ENCODE measurements at places on chromosomes 4 and X. TPM values are rescaled to one million over a fixed set of nuclear protein-coding genes. Genes with fewer than 3 reads are reported as not detected.

Gene TCP11X2
- total RNA-seq: not detected

Gene TLL1
- total RNA-seq: not detected

Gene NXF2B
- total RNA-seq: not detected

Gene DUX4
- not detected for total RNA-seq

Gene RHOXF2B
- total RNA-seq: not detected

- no peak for DNase-seq
- H3K4me3 ChIP-seq: no peak overlapping the region
- H3K36me3 ChIP-seq: no peaks in the 10 kb centered on the region
- H3K27me3 ChIP-seq: peaks cover 3% of the 10 kb centered on the region
Observed at GRCh38 chr4:41590591-41590990, 52.6 kb downstream of the LIMCH1 start.

DNA sequence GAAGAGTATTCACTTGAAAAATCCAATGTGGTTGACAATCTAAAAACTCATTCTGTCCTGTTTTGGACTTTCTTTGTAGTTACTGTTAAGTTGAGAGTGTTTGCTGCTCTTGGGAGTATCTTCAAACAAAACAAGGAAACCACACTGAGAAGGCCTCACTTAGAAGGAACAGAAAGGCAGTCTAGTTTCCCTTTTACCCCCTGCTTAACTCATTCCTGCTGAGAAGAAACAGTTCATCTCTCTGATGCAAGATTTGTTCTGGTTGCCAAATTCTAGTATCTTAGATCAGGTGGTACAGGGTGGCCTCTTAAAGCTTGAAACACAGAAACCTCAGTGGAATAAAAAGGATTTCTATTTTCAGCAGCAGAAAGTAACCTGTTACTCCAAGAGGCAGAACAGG lies 41.4 kb downstream of the GUCY2F start:
- H3K27ac ChIP-seq: no peak overlapping the region
- peaks cover 3% of the 10 kb centered on the region for H3K27me3 ChIP-seq
- no peak for DNase-seq
- H3K4me1 ChIP-seq: no peaks in the 10 kb centered on the region
- no peak overlapping the region for H3K4me3 ChIP-seq
- no peaks in the 10 kb centered on the region for H3K36me3 ChIP-seq

- no peaks in the 10 kb centered on the region for H3K4me1 ChIP-seq
- H3K27ac ChIP-seq: no peak overlapping the region
- no peak for DNase-seq
- H3K27me3 ChIP-seq: no peaks in the 10 kb centered on the region
Observed at GRCh38 chr4:96543346-96543745, 703.5 kb downstream of the PDHA2 start.

DNA sequence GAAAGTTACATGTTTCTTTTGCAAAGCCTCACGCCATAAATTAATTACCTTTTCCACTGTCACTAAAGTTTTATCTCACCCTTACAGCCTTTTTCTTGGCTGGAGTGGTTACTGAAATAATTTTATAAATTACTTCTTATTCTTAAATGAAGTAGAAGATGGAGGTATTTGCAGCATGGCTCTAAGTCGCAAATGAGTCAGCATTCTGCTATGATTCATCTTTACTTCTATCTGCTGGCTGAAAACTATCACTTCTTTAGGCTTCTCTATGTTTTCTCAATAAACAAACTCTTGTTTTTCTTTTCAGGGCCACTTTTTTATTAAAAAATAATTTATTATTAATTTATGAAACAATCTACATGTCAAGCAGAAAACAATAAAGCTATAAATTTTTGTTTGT lies 210.2 kb upstream of the GYPA start:
- no peak for DNase-seq
- H3K27me3 ChIP-seq: no peaks in the 10 kb centered on the region
- no peaks in the 10 kb centered on the region for H3K4me1 ChIP-seq
- H3K4me3 ChIP-seq: no peak overlapping the region
- H3K36me3 ChIP-seq: no peaks in the 10 kb centered on the region

GRCh38 chr4:67608027-67608426 lies 49.5 kb downstream of the STAP1 start:
- H3K27me3 ChIP-seq: no peaks in the 10 kb centered on the region
- H3K36me3 ChIP-seq: peaks cover 19% of the 10 kb centered on the region
- no peak for DNase-seq
- H3K4me1 ChIP-seq: peaks cover 7% of the 10 kb centered on the region

DNA sequence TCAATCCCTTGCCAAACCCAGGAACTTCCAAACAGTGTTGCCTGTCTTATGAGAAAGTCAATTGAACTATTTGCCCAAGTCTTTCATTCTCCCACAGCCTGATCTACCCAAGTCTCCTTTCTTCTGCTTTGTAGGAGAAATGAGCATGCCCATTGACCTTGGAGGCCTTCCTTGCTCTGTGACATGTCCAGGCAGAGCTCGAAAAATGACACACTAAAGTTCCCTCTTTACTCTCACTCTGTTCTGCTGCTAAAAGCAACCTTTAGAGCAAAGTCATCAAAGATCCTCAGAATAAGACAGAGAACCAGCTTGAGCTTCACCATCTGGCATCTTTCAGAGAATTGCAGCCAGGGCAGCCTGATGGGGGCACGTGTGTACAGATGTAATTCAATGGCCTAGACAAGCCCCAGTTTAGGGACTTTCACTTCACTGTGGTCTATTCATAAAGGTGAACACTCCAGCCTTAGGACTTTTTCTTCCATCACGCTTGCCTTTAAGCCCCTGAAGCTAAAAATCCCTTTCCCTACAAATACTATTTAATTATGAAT lies 136.4 kb downstream of the AMELX start:
- H3K36me3 ChIP-seq: no peaks in the 10 kb centered on the region
- no peak overlapping the region for H3K4me3 ChIP-seq
- no peak overlapping the region for H3K27ac ChIP-seq
- H3K4me1 ChIP-seq: no peaks in the 10 kb centered on the region
- peaks cover 5% of the 10 kb centered on the region for H3K27me3 ChIP-seq

DNA sequence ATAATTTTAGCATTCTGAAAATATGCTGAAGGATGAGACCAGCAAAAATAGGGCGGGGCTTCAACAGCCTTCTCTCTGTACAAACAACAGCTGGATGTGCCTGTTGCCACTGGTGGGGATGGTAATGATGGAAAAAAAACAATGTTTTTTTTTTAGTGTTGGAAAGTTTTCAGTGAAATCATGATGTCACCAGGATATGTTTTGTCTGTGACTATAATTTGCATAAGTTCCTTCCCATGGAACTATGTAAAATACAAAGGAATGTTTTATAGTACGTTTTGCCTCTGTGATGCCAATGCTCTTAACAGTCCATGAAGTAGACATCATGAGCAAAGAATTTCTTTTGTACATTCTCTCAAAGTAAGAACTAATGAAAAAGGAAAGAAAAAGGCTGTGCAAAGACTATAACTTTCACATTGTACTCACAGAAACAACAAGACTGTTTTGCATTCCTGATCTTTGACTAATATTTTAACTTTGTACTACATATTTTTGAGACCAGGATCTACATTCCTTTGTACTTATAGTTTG lies 589.7 kb downstream of the SPRY1 start:
- no peaks in the 10 kb centered on the region for H3K4me1 ChIP-seq
- H3K4me3 ChIP-seq: no peak overlapping the region

DNA sequence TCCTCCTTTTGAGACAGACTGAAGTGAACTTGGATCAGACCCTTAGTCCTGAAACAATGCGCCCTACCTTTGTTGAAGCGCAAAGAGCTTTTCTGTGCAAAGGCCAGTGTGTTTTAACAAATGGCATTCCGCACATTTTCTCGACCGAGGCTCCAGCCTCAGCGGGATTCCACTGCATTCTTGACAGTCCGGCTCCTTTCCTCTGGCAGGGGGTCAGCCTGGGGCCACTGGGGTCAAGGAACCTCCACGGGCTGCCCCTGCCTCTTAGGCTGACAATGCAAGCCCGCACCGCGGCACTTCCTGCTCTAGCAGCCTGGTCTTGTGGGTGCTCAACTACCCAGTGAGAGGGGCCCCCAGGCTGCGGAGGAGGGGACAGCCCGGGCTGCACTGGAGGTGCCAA lies 47.2 kb upstream of the TFDP3 start:
- no peak overlapping the region for H3K4me3 ChIP-seq
- H3K4me1 ChIP-seq: no peaks in the 10 kb centered on the region
- H3K27ac ChIP-seq: no peak overlapping the region
- no peaks in the 10 kb centered on the region for H3K27me3 ChIP-seq
- no peaks in the 10 kb centered on the region for H3K36me3 ChIP-seq
- DNase-seq: no peak

DNA sequence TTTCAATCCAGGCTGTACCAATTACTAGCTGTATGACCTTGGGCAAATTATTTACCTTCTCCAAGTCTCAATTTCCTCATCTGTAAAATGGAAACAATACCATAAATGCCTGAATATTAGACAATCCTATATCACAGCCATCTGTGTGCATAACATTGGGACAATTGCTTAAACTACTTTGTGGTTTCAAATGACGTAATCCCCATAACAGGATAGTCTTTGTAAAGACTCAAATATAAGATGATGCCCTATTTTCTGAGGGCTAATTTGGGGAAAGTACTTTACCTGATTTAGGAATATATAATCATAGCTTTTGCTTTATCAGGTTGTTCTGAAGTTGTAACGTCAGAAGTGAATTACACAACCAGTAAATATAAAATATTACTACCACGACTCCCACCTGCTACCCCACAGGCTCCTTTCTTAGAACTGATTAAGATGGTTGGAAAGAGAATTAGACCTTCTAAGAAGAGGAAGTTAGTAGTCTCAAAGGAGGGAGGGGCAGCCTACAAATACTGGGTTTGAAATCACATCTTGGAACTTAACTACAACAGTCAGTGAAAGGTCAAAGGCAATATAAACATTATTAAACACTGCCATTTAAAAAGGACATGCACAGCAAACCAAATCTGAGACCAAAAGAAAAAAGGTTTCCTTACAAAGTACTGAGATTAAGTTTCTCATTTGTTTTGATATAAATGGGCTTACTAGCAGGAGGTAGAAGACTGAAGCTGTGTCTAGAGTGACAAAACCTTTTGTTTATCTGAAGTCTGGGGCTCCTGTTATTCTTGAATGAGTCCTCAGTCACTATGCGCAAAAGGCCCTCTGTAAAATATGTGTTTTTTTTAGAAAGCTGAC lies 215.0 kb downstream of the SCFD2 start:
- H3K4me3 ChIP-seq: no peak overlapping the region
- peaks cover 19% of the 10 kb centered on the region for H3K36me3 ChIP-seq
- no peak overlapping the region for H3K27ac ChIP-seq
- H3K27me3 ChIP-seq: no peaks in the 10 kb centered on the region
- no peaks in the 10 kb centered on the region for H3K4me1 ChIP-seq
- DNase-seq: no peak

GRCh38 chrX:107565015-107565414 lies 63.3 kb upstream of the PRPS1 start:
- H3K36me3 ChIP-seq: no peaks in the 10 kb centered on the region
- H3K4me1 ChIP-seq: no peaks in the 10 kb centered on the region
- H3K27me3 ChIP-seq: peaks cover 2% of the 10 kb centered on the region

DNA sequence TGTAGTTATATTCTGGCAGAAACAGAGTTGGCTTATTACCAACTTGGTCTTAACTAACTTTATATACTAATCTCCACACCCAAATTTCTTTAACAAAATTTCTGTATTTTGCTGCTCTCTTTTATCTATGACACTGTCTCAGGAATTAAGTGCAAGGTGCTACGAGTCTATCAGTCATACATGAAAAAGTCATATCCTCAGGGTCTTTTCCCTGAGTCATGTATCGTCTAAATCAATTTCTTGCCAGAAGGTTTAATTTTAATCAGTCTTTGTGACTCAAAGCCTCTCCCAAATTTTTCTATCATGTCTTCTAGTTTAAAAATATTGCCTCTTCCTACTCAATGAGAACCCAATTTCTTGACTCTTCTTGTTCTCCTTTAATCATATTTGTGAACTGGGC lies 1803.6 kb upstream of the PCDH7 start:
- no peak overlapping the region for H3K4me3 ChIP-seq
- H3K4me1 ChIP-seq: no peaks in the 10 kb centered on the region
- DNase-seq: no peak

- no peak overlapping the region for H3K27ac ChIP-seq
- H3K4me1 ChIP-seq: no peaks in the 10 kb centered on the region
- no peaks in the 10 kb centered on the region for H3K36me3 ChIP-seq
- no peak for DNase-seq
- no peaks in the 10 kb centered on the region for H3K27me3 ChIP-seq
- no peak overlapping the region for H3K4me3 ChIP-seq
Observed at GRCh38 chr4:149370785-149371420, 444.7 kb downstream of the IQCM start.

DNA sequence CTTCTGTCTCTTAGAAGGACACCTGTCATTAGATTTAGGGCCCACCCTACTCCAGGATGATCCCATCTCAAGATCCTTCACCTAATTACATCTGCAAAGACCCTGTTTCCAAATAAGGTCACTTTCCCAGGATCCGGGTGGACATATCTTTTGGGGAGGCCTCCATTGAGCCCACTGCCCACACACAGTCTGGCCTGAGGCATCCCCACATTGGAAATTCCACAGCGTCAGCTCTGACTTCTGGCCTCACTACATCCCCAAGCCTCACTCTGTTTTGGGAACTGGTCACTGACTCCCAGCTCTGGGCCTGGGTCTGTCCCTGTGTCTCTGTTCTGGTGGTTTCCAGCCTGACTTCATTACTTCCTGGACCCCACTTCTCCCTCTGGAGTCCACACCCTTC lies 285.5 kb downstream of the CRLF2 start:
- no peak for DNase-seq
- no peaks in the 10 kb centered on the region for H3K36me3 ChIP-seq
- no peaks in the 10 kb centered on the region for H3K27me3 ChIP-seq
- H3K4me3 ChIP-seq: no peak overlapping the region
- H3K4me1 ChIP-seq: no peaks in the 10 kb centered on the region
- H3K27ac ChIP-seq: no peak overlapping the region

GRCh38 chrX:107117993-107118321 lies 665 bp downstream of the RBM41 start:
- peak overlapping the region; percentile 96 for H3K4me3 ChIP-seq
- H3K27ac ChIP-seq: no peak overlapping the region
- peaks cover 28% of the 10 kb centered on the region for H3K36me3 ChIP-seq
- H3K27me3 ChIP-seq: no peaks in the 10 kb centered on the region

DNA sequence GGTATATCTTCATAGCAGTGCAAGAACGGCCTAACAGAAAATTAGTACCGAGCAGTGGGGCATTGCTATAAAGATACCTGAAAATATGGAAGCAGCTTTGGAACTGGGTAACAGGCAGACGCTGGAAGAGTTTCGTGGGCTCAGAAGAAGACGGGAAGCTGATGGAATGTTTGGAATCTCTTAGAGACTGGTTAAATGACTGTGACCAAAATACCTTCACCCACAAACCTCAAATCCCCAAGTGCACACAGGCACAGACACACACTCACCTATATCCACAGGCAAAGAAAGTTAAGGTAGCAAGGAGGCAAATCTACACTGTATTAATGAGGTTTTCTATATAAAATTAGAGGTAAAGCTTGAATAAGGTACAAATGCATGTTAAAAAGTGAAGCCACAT lies 14.6 kb upstream of the SPRY1 start:
- no peak for DNase-seq
- peaks cover 5% of the 10 kb centered on the region for H3K27me3 ChIP-seq
- H3K27ac ChIP-seq: no peak overlapping the region
- no peak overlapping the region for H3K4me3 ChIP-seq
- no peaks in the 10 kb centered on the region for H3K4me1 ChIP-seq
